ENCODE measurements at places on chromosomes 12 and 14.

- H3K4me3 ChIP-seq: no peak overlapping the region
- no peak for DNase-seq
- H3K27me3 ChIP-seq: no peaks in the 10 kb centered on the region
- H3K4me1 ChIP-seq: peaks cover 3% of the 10 kb centered on the region
Observed at GRCh38 chr14:74579447-74580274, 32.4 kb downstream of the LTBP2 start.

DNA sequence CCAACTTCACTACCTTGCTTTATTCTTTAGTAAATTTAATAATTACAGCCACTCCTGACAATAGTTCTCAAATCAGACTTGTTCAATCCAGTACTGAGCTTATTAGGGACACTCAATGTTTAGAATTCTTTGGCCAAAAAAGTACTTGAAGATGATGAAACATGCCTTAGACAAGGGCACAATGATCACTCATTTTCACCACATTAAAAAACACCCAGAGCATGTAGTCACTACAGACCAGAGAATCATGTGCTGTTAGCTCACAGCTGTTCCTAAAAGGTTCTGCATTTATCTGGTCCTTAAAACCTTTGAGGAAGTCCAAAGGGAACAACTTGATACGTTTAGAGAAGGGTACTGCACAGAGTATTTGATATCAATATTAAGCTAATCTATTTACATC lies 98.7 kb downstream of the INSM2 start:
- H3K36me3 ChIP-seq: peaks cover 18% of the 10 kb centered on the region
- no peak overlapping the region for H3K4me3 ChIP-seq
- no peak for DNase-seq
- H3K27ac ChIP-seq: no peak overlapping the region
- H3K27me3 ChIP-seq: no peaks in the 10 kb centered on the region

- peaks cover 78% of the 10 kb centered on the region for H3K36me3 ChIP-seq
- no peaks in the 10 kb centered on the region for H3K27me3 ChIP-seq
- H3K4me1 ChIP-seq: no peaks in the 10 kb centered on the region
- H3K27ac ChIP-seq: no peak overlapping the region
- no peak for DNase-seq
- H3K4me3 ChIP-seq: no peak overlapping the region
Observed at GRCh38 chr12:8781381-8782127, 40.9 kb upstream of the A2ML1 start.

GRCh38 chr14:91320266-91320665 lies 75.8 kb upstream of the GPR68 start:
- no peak overlapping the region for H3K4me3 ChIP-seq
- peaks cover 72% of the 10 kb centered on the region for H3K36me3 ChIP-seq
- H3K27ac ChIP-seq: no peak overlapping the region

- H3K4me3 ChIP-seq: no peak overlapping the region
- no peaks in the 10 kb centered on the region for H3K4me1 ChIP-seq
- H3K36me3 ChIP-seq: no peaks in the 10 kb centered on the region
- H3K27me3 ChIP-seq: no peaks in the 10 kb centered on the region
- no peak for DNase-seq
Observed at GRCh38 chr12:65420941-65421340, 142.5 kb downstream of the MSRB3 start.

All from neuronal stem cell (in vitro differentiated cells).